ENCODE measurements at places on chromosomes 12 and 14.
A peak's percentile ranks its signal among the peaks of the same experiment; 100 is the strongest.

- no peak for DNase-seq
Observed at GRCh38 chr12:121796855-121797751, 3.6 kb upstream of the RHOF start.

- DNase-seq = no peak
Observed at GRCh38 chr12:41108032-41108431, 80.1 kb upstream of the PDZRN4 start.

DNA sequence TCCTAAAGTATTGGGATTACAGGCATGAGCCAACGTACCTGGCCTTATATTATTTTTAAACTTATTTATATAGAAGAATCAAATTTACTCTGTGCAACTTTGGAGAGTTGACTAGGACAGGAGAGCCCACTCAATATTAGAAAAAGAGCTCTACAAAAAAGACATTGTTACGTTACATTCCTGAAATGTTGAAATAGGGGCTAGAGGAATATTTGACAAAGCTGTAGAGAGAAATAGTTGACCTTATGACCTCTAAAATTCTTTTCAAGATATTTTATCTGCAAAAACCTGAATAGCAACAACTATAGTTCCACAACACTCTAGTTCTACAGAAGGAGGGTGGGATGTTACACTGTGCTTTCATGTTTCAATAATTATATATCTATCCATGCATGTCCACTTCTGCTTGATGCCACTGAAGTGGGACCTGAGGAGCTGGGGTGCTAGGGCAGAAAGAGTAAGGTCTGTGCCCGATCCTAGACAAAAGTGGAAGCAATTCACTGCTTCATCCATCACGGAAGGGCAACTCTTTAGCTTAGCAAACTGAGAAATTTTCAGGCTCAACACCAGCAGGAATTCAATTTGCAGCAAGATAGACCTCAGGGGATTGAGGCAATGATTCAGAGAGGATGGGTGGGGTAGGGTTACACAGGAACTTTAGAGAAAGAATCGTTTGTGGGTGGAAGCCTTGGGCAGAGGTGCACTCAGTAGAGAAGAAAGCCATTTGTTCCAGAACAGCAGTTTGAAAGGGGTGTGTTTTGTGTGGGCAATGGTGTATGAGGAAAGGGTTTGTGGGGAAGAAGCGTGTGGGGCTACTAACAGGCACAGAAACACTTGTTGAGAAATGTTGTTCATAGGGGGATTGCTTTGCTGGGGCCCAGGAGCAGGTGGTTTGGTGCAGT lies 16.0 kb upstream of the RNASE10 start:
- no peak for DNase-seq

GRCh38 chr14:99549684-99550083 lies 54.3 kb downstream of the CCDC85C start:
- DNase-seq = no peak

DNA sequence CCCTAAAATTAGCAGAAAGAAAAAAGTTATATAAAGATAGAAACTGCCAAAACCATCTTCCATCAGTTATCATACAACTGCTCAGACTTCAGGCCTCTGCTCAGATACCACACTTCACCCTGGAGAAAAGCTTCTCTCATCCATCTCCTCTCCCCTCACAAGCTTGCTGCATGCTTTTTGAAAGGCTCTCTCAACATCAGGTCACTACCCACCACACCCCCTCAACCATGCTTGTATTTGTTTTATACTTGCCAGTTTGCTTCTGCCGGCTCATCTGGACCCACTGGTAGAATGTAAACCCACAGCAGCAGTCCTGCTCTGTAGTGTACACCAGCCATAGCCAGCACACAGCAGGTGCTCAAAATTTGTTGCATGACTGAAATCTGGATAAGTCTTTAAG lies 8.8 kb downstream of the PPP1CC start:
- DNase-seq = no peak

DNA sequence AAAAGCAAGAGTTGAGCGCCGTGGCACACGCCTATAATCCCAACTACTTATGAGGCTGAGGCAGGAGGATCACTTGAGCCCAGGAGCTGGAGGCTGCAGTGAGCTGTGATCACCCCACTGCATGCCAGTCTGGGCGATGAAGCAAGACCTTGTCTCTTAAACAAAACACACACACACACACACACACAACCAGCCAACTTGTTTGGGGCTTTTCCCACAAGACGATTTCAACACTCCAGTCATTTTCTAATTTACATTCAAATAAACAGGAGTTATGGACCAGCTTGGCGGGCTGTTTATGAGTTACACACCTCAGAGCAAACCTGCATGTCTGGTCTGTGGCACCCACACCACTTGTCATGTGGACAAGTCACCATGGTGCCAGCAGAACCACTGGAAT lies 6.7 kb downstream of the GLTP start:
- DNase-seq = no peak

DNA sequence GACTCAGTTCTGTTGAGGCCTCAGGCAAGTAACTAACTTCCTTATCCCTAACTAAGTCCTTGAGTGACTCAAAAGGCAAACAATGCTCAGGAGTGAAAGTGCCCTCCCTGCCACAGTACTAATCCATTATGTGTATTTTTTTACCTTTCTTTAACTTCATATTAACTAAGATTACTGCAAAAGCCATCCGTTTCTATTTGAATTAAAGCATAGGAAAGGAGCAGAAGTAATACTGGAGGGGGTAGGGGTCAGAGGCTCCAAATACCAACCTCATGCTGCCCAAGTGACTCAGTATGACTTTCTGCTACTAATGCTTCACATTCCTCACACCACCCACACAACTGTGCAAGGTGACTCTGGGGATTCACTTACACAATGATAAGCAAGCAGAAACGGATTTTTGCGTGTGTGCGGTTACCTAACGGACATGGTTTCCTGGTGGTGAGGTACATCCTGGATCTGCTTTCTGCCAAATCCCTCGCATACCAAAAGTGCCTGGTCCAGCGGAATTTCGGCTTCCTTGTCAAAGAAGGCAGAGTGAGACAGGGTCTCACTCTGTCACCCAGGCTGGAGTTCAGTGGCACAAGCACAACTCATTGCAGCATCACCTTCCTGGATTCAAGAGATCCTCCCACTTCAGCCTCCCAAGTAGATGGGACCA lies 25.1 kb downstream of the MOK start:
- DNase-seq = no peak

DNA sequence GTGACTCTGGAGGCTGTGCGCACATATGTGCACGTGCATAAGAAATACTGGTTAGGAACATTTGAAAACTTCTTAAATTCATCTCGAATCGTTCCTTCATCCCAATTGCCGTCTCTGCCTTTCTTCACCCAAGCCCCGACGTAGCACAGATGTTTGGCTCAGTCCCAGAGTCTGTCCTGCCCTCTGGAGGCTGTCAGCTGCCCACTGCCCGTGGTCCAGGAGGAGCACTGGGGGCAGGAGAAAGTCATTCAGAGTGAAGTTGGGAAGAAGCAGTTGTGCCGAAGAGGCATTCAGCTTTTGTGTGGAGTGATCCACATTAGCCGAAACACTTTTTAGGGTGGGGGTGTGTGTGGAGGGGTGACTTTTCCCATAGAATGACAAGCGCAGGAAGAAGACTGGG lies 124.9 kb downstream of the TSPAN9 start:
- no peak for DNase-seq

DNA sequence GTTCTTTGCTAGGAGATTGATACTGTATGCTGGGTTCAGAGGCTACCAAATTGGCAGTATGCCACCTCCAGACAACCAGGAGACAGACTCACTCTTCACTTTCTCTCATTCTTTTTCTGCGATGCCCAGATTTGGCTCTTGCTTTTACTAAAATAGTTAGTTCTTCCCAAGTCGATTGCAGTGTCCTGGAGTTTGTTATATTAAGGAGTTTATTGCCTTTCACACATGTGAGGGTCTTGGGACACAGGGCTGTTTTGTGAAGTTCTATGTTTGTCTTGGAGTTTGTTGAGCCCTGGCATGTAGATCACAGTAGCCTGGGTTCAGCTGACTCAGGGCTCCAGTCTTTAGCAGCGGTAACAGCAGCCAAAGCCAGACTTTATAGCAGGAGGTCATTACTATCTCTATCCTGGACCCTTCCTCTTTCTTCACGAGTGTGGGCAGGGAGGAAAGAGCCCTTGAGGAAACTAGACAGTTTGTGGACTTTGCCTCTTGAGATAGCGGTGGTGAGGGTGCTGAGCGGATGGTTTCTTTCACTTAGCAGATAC lies 1.6 kb downstream of the MLEC start:
- no peak for DNase-seq

GRCh38 chr14:75979071-75979571 lies 2.7 kb downstream of the TGFB3 start:
- no peak for DNase-seq

DNA sequence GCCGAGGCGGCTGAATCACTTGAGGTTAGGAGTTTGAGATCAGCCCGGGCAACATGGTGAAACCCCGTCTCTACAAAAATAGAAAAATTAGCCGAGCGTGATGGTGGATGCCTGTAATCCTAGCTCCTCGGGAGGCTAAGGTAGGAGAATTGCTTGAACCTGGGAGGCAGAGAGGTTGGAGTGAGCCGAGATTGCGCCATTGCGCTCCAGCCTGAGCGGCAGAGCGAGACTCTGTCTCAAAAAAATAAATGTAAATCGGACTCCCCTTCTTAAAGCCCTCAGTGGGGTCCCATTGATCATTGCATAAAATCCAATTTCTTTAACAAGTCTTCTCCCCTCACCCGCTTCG lies 908 bp downstream of the TDP1 start:
- DNase-seq = no peak

- DNase-seq = peak; percentile 17
Observed at GRCh38 chr12:92466391-92467305, 236.1 kb upstream of the PLEKHG7 start.

Measured in posterior cingulate gyrus (tissue), 11 donors.